ENCODE measurements at places on chromosomes 4 and X.
A peak's percentile ranks its signal among the peaks of the same experiment; 100 is the strongest.

DNA sequence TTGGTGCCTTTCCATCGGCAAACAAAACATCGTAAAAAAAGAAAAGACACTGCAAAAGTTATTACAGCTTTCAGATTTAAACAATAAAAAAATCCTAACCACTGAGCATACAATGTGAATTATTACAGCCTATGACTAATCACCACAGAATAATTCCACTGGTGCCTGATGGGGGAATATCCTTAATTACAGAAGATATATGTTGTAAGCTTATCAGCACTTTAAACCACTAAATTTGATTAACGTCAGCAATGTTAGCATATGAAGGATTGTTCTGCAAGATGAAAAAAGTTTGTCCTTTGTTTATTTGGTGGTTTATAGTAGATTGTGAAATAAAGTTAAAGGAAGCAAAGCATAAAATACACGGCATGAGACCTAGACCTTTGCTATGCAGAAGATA is 210.2 kb upstream of the ADAMTS3 start:
- DNase-seq, result no peak

- no peak for DNase-seq
Measured at GRCh38 chr4:8238515-8239053, 31.0 kb upstream of the HTRA3 start.

DNA sequence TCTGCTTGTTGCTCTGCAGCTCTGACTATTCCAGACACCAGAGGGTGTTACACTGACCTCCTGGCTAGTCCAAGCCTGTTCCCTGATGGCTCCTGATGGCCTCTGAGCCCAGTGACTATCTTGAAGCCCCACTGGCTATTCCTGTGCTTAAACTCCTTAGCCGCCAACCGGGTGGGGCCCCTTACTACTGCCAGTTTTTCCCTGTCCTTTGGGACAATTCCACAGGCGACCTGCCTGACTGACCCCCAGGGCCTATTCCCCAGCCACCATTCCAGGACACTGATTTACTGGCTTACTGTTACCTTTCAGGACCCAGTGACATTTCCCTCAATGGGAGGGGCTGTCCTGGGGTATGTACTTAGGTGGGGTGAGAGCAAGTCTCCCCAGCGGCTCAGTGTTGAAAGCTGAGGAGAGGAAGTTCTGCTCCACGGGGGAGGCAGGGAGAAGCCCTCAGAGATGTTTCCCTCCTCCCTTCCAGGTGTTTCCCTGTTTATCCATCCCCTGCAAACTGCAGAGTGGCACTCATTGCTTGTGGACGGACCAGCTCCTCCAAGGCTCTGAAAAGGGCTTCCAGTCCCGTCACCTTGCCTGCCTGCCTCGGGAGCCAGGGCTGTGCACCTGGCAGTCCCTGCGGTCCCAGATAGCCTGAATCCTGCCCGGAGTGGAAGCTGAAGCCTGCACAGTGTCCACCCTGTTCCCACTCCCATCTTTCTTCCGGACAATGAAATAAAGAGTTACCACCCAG is 4.0 kb downstream of the TIMP1 start:
- no peak for DNase-seq

DNA sequence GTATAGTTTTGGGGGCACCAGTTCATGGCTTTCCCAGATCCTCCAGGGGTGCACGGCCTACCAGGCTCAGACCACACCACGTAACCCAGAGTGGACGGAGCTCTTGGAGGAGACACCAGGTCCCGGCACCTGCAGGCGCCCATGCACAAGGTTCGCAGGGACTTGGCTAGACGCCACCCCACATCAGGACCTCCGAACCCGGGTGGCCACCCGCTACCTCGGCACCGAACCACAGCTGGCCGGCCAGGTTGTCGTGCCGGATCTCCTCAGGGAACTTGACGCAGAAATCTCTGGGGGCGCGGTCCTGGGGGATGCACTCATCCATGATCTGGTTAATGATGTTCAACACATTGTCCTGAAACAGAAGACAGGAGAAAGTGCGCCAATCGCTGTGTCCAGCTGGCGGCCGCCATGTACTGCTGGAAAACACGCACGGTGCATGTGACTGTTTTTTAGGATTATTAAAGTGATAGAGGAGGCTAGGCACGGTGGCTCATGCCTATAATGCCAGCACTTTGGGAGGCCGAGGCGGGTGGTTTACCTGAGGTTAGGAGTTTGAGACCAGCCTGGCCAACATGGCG is 77.1 kb downstream of the ZFYVE28 start:
- no peak for DNase-seq

DNA sequence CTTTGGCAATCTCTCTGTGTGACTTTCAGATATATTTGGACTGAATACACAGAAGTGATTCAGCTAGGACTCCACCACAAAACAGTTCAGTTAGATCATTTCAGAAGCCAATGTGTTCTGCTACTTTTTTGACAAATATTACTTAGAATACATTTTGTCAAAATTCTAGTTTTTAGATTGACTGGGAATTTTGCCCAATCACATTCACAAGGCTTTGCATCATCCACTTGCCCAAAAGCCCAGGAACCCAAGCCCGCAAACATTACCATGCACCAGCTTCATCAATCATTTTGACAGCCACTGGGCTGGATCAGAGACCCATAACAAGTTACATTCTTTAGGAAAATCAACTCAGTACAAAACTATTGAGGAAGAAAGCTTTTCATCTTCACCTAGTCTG is 256.6 kb upstream of the NDST3 start:
- no peak for DNase-seq

DNA sequence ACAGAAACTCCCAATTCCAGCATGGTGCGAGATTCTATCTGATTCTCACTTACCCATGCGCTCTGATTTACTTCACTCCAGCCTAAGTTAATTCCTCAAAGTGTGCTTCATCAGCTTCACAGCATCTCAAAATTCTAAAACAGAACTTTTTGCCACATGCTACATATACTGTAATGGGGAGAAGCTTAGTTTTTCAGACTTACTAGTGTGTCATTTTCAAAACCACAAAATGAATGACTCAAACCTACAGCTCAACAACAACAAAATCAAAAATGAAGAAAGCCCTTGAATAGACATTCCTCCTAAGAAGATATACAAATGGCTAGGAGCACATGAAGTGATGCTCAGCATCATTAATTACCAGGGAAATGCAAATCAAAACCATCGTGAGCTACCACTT is 14.9 kb downstream of the IRF2 start:
- no peak for DNase-seq

- DNase-seq, result no peak
Measured at GRCh38 chr4:155434904-155435303, 58.1 kb upstream of the MAP9 start.

GRCh38 chr4:3106339-3107186 is 32.1 kb downstream of the HTT start:
- DNase-seq, result peak; percentile 86

GRCh38 chr4:77433418-77433733 is 172.2 kb upstream of the CXCL13 start:
- no peak for DNase-seq

DNA sequence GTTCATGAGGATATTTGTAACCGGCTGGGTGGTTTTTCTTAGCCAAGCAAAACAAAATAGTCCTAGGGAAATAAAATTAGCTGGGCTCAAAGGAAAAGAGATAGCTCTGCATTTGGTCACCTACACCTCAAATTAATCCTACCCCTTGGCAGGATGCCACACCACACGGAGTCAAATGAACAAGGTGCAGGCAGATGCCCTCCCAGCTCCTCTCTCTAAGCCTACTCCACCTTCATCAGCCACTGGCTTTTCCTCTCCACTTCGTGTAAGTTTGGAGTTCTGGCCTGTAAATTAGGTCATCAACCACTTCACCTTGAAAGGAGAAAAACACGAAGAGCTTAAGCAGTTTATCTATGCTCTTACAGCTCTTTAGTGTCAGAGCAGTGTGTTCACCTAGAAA is 1.4 kb downstream of the DDIT4L start:
- DNase-seq, result no peak

DNA sequence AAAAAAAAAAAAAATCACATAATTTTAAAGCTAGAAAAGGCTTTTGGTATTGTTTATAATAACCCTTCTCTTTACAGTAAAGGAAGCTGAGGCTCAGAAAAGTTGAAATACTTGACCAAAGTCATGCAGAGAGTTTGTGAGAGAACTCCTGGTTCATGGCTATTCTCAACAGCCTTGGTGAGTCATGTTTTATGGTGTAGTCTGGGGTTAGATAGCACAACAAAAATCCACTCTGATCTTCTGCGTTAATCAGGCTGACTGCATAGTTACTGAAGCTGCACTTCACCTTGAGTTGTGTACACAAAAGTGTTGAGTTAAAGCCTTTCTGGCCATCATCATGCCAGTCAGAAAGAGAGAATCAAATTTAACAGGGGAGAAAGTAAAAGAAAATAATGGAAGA is 19.3 kb upstream of the SFRP2 start:
- no peak for DNase-seq

DNA sequence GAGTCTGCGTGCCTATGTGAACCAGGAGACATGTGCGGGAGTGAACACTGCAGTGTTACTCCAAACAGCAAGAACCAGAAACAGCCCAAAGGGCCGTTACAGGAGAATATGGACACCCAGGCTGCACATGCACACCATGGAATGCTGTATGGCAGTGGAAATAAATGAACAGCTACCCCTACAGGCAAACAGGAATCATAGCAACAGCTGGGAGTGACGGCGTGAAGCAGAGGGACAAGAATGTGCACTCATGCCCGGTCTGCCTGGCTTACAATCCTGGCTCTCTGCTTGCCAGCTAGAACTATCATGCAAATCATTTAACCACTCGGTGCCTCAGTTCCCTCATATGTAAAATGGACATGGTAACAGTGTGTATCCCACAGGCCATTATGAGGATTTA is 16.6 kb downstream of the GPKOW start:
- no peak for DNase-seq

- DNase-seq, result no peak
Measured at GRCh38 chr4:86118711-86119110, 241.1 kb downstream of the MAPK10 start.

DNA sequence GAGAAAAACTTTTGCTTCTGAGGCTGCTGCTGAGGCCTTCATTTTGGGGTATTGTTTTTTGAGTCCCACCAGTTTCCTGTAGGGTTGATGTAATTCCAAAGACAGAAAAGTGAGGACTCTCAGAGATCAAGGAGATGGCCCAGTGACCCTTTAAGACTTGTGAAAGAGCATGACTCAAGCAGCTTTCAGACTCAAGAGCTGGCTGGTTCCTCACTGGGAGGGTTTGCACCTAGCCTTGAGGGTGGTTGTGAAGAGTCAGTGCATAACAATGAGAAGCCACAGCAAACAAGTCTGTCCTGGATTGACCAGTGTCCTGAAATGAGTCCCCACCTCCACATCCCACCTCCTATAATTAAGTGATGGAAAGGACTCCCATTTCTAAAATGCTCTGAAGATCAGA is 89.2 kb downstream of the NHS start:
- no peak for DNase-seq

DNA sequence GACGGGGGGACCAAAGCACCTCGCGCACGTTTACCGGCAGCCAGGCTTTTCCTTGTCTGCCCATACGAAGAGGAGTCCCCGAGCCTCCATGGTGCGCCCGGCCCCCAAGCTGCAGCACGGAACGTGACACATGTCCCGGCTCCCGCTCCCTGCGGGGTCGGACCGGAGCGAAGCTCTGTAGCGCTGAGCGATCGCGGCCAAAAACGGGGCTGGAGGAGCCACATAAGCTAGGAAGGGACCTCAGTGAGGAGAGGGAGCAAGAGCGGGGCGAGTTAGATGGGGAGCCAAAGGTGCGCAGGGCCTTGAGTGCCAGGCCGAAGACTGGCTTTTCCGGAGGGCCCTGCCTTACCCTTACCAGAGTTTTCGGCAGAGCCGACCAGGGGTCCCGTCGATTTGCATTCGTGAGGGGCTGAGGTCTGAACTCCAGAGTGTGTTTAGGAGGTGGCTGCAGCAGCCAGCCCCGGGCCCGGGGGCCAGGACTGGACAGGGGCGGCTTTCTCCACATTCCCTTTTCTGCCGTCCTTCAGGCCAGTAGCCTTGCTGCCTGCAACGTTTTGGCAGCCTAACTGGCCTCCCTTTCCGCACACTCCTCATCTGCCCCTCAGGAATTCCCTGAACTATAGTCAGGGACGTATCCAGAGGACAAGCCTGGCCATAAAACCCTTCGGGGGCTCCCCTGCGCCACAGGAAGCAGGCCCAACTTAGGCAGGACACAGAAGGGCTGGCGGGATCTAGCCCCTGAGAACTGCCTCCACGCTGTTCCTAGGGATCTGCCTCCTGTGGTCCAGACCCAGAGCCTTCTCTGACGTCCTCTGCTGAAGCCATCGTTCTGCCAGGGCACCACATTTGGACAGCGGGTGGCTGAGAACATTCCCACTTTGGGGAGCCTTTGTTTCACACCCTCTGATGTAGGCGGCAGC is 689 bp downstream of the SSR4 start:
- no peak for DNase-seq

DNA sequence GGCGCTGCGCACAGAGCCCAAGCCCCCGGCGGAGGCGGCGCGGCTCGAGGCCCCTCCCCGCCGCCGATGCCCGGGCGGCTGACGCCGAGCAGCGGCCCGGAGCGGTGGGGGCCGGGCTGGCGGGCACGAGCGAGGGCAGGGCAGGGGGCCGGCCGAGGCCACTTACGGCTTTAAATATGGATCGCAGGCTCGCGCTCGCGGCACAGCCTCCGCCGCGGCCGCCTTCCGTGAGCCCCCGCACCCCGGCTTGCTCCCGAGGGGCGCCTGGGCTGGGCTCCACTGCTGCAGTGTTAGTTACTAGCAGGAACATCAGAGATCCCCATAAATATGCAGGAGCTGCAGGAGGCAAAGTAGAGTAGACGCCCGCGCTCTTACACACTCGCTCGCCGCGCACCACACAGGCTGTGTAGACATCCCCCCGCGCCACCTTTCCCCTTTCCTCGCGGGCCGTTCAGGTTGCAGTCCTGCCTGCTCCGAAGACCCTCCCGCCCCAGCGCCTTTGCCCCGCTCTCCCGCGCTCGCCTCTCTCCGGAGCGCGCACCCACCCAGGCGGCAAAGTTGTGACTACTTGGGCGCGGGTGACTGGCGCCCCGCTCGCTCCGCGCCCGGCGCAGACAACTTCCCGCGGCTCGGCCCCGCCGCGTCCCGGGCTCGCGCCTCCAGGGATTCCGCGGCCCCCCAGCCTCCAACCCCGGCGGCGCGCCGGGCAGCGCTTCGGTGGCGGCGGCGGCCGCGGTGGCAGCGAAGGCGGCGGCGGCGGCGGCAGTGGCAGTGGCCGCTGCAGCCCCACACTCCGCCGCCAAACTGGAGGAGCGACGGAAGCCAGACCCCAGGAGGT is 152.0 kb upstream of the SLC4A4 start:
- DNase-seq, result no peak

GRCh38 chr4:10732914-10733415 is 48.4 kb upstream of the CLNK start:
- DNase-seq, result no peak
